ENCODE measurements at places on chromosomes 7 and 10.

GRCh38 chr10:68434657-68435056 lies 27.6 kb upstream of the RUFY2 start:
- DNase-seq = no peak

DNA sequence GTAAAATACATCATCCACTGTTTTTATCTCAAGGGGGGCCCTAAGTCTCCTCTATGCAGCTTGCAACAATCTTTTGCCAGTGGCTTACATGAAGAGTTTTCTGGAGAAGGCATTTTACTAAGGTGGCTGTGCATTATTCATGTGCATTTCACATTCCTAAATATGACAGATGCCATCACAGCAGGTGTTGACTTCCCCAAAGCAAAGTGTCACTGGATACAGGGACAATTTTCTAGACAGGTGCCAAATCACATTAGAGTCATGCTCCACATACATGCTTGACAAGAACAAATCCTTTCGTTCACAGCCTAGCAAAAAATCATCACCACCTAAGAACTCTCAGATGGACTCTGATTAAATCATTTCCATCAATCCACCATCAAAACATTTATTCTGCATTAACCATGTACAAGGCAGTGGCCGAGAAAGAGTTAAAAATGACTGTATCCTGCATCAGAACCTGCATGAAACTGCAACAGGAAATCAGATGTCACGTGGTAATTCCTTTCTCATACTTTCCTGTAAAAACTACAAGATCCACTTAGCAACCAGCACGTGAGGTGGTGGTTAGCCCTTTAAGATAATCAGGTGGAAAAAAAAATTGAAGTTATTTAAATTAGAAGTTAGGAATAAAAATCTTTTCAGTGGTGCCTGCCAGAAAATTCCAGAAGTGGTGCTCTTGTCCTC lies 88.2 kb upstream of the AFAP1L2 start:
- no peak for DNase-seq

GRCh38 chr7:124030964-124031363 lies 1.9 kb downstream of the TMEM229A start:
- DNase-seq = no peak

- DNase-seq = no peak
Measured at GRCh38 chr10:80709866-80710265, 172.2 kb downstream of the SH2D4B start.

DNA sequence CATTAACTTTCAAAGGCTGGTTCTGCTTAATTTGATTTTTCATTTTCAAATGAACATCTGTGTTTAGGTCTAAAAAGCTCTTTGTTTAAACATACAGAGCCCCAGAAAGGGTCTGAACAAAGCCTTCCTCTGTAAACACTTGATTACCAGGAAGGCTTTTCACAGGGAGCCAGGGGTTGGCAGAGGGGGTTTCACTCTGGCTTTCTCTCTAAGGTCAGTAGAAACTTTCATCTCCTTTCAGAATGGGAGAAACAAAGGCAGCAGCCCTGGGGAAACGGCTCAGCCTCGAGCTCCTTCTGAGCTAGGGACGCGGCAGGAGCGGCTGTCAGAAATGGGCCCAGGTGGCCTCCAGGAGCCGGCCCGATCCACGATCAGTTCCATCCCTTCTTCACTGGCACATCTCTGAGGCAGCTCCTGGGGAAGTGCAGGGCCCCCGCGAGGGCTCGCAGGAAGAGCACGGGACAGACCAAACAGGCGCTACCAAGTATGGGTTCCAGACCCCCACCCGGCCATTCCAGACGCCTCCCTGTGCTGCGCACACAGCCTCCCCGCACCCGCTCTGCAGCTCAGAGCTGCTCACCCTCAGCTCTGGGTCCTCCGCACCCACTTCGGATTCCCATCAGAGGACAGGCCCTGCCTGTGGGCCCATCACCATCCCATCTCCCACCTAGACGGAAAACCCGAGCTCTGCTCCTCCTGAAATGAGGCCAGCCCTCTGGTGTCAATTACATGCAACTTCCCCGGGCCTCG lies 124.1 kb downstream of the MAD1L1 start:
- DNase-seq = no peak

DNA sequence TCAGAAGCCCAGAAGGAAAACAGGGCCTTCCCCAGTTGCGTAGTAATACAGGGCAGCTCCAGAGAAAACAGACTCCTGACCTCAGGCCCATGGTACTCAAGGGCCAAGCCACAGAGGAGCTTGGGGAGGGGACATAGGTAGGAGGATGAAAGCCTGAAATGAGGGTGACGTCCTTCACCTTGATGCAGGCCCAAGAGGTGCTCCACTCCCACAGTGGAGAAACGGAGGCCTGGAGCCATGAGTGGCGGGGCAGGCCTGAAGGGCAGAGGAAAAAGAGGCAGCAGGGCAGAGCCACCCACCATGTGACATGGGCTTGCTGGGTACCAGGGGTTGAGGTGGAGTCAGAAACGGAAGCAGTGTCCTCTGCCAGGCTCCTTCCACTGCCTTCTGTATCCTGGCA lies 83.0 kb downstream of the C10orf105 start:
- DNase-seq = no peak

- no peak for DNase-seq
Measured at GRCh38 chr7:123220396-123220795, 20.6 kb upstream of the SLC13A1 start.
